ENCODE measurements at places on chromosomes 5 and 9. TPM values are rescaled to one million over a fixed set of nuclear protein-coding genes. Genes with fewer than 3 reads are reported as not detected.

SEMA5A gene
- total RNA-seq = 20.0 TPM

SERF1A gene
- 23.3 TPM for total RNA-seq

ACOT12 gene
- total RNA-seq = not detected

KIF4B gene
- total RNA-seq = not detected

MEGF9 gene
- total RNA-seq = 15.7 TPM

SNX30 gene
- 12.7 TPM for total RNA-seq

OTP gene
- total RNA-seq = not detected

PCDHB4 gene
- total RNA-seq = 7.9 TPM

TAS2R1 gene
- total RNA-seq = not detected

PCDHB15 gene
- 2.4 TPM for total RNA-seq

KIF2A gene
- total RNA-seq = 59.0 TPM

MAT2B gene
- total RNA-seq = 45.5 TPM

PCDHB7 gene
- 1.6 TPM for total RNA-seq

TLX3 gene
- not detected for total RNA-seq

CLIC3 gene
- total RNA-seq = 1.5 TPM

ARL14EPL gene
- total RNA-seq = 0.25 TPM

KIF27 gene
- total RNA-seq = 13.2 TPM

C5orf63 gene
- total RNA-seq = 2.3 TPM

FCN1 gene
- total RNA-seq = not detected

ADGRD2 gene
- total RNA-seq = 0.62 TPM

FSD1L gene
- 9.1 TPM for total RNA-seq

SOHLH1 gene
- total RNA-seq = not detected

IARS1 gene
- total RNA-seq = 127 TPM

CARD9 gene
- total RNA-seq = 3.6 TPM

DEPDC1B gene
- 14.7 TPM for total RNA-seq

Data from mesothelial cell of epicardium (in vitro differentiated cells).